ENCODE measurements at places on chromosomes 7 and 10.

GRCh38 chr10:60446851-60447250 is 57.2 kb upstream of the ANK3 start:
- DNase-seq: no peak

- no peak for DNase-seq
Observed at GRCh38 chr7:46028246-46028645, 107.2 kb upstream of the IGFBP3 start.

GRCh38 chr10:36712695-36713094 is 412.7 kb upstream of the ANKRD30A start:
- DNase-seq: no peak

DNA sequence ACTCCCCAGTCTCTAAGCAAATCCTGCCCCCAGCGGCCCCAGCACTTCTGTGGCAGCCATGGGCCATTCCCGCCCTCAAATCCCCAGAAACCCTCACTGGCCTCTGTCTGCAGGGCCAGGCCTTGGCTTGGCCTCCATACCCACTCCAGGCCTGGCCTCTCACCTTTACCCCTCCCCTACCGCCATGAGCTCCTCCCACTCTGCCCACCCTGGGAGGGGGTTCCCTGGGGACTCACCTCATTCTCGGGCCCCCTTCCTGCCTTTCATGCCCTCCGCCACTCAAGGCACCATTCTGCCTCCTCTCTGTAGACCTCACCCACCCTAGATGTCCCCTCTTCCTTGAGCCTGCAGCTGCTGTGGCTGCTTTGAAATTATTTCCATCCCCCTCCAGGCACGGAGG is 41.0 kb downstream of the PRF1 start:
- no peak for DNase-seq

GRCh38 chr10:116802474-116802873 is 46.8 kb upstream of the ENO4 start:
- no peak for DNase-seq

DNA sequence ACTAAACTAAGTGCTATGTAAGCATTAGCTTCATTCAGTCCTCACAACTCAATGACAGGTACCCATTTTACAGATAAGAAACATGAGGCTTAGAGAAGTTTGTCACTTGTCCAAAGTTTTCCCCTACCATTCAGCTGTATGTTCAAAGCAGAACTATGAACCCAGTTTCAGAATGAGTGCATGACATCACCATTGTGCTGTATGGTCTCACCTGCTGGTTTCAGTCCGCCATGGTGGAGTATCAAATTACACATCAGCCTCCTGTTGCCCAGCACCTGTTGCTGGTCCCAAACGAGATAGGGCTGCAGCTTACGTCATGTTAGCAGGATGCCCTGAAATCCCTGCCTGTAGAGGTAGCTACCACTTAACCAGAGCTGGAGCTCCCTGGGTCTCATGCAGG is 95.0 kb downstream of the DYNC1I1 start:
- DNase-seq: no peak

DNA sequence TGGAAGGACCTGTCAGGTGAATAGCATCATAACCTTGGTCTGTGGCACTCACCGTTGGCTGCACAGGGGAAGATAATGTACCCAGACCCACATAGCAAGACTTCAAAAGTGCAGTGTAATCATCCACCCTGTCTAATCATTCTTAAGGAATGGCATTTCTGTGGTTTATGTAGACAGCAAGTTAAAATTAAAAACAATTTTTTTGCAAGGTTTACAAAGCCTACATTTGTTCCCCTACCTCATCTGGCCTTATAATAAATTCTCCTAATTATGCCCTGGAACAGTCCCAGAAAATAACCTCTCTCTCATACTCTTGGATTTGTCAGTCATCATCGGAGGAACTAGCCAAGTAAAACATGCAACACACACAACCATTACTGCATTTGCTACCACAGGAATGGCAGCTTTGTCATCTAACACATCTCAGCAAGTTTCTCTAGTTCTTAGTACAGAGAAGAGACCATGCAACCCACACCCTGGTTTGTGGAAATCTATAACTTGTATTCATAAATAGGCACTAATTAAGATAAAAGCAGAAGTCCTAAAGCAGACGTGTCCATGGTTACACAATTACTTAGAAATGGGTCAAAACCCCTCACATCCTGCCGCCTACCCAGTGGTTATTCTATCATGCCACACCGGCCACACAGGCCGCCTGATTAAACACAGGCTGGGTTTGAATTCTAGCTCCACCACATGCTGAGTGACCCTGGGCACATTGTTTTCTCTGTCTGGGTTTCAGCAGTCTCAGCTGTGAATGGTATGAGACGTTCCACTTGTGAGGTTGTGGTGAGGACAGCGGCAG is 19.1 kb downstream of the ABLIM1 start:
- peak; percentile 12 for DNase-seq

DNA sequence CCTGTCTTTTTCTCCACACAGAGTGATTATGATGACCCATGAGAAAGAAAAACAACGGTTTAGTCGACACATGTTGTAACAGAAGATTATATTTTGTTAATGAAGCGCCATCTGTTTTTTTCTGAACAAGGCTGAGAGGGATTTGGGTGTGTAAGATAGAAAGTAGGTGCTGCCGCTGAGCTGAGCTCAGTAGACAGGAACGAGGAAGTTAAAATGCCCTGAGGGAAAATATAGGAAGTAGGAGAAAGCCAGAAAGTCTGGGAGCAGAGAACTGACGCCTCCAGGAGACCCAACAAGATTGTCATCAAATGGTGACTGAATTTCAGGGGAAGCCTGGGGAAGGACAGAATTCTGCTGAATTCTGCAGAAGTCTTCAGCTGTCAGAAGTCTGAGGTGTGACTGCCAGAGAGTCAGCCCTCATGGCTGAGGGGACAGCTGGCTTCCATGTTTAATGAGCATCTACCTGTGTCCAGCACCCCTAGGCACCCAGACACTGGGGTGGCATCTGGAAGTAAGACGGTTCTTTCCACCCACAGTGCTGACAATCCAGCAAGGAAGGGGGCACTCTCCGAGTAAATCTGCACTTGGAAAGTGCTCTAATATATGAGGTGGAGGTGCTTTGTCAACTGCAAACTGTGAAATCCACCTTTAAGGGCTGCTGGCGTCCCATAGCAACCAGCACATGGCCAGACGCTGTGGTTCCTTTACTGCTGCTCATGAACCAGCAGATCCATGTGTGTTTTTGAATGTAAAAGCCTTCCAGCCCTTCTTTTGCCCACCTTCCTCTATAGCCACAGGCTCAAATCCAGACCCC is 12.5 kb upstream of the TSPAN15 start:
- no peak for DNase-seq

- no peak for DNase-seq
Observed at GRCh38 chr10:51789903-51790302, 90.5 kb upstream of the CSTF2T start.

- DNase-seq: no peak
Observed at GRCh38 chr10:24897326-24897926, 55.0 kb downstream of the PRTFDC1 start.

DNA sequence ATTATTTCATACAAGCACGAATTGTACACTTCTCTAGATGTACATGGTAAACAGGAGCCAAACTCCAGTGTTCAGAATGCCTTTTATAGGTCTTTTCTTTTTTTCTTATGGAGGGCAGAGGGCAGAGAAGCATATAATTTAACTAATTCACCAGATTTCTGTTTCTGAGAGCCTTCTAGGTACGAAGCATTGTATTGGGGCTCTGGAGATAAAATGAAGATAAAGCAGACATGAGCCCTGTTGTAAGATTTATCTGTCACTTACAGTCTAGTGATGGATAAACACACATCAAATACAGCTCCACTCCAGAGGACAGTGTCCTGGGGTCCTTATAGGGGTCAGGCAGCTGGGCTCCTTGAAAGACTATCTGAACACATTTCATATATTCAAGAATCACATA is 265.5 kb downstream of the SKAP2 start:
- DNase-seq: no peak

DNA sequence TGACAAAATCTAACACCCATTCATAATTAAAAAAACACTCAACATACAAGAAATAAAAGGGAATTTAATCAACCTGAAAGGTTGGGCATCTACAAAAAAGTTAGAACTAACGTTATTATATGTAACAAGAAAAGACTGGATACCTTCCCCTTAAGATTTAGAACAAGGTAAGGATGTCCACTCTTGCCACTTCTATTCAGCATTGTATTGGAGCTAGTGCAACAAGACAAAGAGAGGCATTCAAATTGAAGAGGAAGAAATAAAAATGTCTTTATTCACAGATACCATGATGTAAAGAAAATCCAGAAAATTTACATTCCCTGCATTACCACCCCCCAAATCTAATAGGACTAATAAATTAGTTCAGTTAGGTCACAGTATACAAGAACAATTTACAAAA is 18.3 kb downstream of the FAM149B1 start:
- DNase-seq: no peak

DNA sequence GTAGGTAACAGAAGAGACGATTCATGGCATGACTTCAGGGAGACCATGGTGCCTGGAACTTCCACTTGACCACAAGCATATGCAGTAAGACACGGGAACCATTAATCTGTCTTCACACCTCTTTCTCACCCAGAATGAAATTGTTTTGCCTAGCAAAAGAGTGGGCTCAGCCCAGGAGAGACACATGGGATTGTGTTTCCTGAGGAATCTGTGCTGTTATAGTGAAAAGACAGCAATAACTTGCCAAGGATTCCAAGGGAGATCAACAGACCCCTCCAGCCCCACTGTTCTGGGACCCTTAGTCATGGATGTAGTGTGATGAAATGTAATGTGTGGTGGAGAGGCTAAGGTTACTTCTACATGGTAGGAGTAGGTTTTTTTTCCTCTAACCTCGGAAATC is 192.5 kb upstream of the NPVF start:
- no peak for DNase-seq

GRCh38 chr10:114491419-114491818 is 87.1 kb upstream of the AFAP1L2 start:
- DNase-seq: no peak

DNA sequence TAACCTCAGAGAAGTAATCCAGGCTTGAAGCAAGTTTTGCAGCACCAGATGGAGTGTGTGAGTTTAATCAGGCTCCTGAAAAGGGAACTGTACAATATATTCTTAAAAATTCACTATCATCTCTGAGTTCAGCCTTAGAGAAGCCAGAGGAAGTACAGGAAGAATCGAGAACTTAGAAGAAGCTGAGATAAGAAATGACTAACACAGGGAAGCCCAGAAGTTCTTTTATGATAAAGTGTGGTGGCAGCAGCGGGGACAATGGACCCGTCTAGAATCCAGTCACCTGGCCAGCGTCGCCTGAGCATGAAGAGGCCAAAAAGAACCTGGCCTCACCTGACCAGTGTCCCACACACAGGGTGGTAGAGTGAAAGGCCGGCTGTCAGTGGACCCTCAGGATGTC is 161.0 kb downstream of the USP6NL start:
- DNase-seq: peak; percentile 33

- DNase-seq: no peak
Observed at GRCh38 chr7:81211204-81211933, 292.5 kb upstream of the SEMA3C start.

GRCh38 chr10:117587036-117587435 is 44.5 kb downstream of the EMX2 start:
- DNase-seq: no peak

DNA sequence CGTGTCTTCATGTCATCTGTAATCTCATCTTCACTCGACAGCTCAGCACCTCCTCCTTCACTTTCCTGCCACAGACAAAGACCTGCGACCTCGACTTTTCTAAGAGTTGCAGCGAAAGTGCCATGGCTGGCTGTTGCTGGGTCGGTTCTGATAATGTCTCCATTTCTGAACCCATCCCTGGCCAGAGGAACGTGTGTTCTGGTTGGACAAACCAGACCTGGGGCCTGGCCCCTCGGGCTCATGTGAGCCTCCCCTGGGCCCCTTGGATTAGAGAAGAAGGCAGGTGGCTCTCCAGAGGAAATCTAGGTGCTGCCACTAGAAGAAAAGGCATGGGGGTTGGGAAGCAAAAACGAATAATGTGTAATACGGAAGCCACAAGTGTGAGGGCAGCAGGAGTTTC is 273.7 kb downstream of the GLRX3 start:
- no peak for DNase-seq

DNA sequence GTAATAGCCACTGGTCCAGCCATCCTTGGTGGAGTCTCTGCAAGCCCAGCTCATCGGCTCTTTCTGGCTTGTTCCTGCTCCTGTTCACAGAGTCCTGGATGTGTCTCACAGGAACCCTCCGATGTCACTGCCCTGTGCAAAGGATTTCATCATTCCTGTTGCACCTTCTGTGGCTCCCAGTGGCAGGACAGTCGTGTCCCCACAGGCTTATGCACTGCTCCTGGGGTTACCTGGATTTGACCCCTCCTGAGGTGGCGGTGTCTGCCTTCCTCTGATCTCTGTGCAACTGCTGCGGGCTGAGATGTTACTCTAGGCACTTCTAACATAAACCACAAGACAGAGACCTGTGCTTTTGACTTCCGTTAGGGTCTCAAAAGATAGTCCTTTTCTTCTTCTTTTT is 30.6 kb downstream of the APBB1IP start:
- no peak for DNase-seq

DNA sequence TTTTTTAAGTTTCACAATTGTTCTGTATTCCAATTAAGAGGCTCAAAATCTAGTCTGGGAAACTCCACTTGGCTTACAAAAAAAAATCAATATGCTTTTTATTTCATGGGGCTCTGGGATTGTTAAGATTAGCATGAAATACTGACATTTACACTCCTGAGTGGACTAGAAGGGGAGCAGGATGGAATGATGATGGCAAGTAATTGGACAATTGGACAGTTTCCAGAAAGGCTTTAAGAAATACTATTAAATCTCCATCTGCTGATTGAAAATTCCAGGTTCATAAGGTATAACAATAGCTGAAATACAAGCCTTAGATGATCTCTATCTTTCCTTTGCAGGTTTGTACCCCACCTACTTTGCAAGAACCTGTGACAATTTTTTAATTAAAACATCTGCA is 184.4 kb downstream of the LRRTM3 start:
- no peak for DNase-seq

- no peak for DNase-seq
Observed at GRCh38 chr7:75868153-75868552, 10.7 kb upstream of the RHBDD2 start.

- DNase-seq: no peak
Observed at GRCh38 chr10:34766811-34767494, 48.1 kb downstream of the PARD3 start.

DNA sequence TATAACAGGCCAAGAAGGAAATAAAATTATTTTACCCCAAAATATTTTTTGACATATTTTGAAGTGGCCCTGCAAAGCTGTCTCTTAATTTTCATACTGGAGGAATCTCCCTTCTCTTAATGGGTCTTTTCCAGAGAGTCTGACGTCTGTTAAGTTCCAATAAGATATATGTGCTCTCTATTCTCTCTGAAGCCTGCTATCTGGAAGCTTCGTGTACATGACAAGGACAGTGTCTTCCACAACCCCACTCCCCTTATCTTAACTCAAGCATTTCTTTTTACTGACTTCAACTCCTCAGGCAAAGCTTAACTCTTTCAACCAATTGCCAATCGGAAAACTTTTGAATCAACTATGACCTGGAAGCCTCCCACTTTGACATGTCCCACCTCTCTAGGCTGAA is 29.2 kb upstream of the IL15RA start:
- no peak for DNase-seq

- no peak for DNase-seq
Observed at GRCh38 chr7:69516238-69516820, 81.9 kb upstream of the AUTS2 start.

All from GDM1 (cell line).